ENCODE measurements at places on chromosomes 2 and 18.

DNA sequence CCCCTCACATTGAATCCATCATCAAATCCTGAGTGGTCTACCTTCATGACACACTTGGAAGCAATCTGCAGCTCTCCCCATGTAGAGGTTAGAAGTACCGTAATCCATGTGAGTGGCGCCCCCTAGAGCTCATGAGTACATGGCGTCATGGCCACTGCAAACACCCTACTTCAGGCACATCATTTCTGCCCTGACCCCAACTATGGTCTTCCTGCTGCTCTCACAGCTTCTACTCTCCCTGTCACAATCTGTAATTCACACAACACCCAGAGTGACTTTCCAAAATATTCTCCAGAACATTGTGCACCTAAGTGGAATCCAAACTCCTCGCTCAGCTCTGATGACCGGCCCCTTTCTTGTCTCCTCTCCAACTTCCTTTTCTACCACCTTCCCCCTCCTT is 141.9 kb downstream of the ANKRD44 start:
- H3K4me1 ChIP-seq: peaks cover 52% of the 10 kb centered on the region
- H3K27me3 ChIP-seq: no peaks in the 10 kb centered on the region
- peaks cover 14% of the 10 kb centered on the region for H3K36me3 ChIP-seq
- H3K4me3 ChIP-seq: peak overlapping the region; percentile 5
- H3K27ac ChIP-seq: peak overlapping the region; percentile 8
- peak; percentile 48 for DNase-seq

DNA sequence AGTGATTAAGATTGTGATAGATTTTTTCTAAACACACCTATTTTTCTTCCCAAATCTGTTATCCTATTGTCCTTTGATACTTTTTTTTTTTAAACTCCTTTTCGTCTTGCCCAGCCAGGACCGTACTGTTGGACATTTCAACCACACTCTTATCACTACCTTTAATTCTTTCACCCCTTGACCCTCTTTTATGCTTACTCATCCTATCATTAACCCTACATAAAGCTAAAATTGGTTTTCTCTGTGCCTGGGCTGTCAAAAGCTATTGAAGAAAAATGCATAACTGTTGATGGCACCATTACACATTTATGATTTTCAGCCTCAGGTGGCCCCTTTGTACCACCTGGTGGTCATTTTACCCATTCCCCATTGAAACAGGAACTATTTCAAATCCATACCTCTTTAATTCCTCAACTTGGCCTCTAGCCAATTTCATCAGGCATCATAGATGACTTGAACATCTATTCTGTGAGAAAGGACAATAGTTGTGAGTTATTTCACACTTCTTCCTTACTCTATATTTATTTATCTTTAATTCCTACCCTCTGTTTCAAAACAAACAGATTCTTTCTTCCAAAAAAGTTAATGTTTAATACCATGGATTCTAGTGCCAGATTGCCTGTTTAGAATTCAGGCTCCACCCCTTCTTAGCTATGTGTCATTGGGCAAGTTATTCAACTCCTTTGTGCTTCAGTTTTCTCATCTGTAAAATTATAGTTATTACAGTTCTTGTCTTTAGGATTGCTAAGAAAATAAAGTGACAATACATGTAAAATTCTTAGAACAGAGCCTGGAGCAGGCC is 258.6 kb downstream of the CAMKMT start:
- DNase-seq: no peak
- H3K36me3 ChIP-seq: no peaks in the 10 kb centered on the region
- no peaks in the 10 kb centered on the region for H3K4me1 ChIP-seq
- no peak overlapping the region for H3K27ac ChIP-seq

DNA sequence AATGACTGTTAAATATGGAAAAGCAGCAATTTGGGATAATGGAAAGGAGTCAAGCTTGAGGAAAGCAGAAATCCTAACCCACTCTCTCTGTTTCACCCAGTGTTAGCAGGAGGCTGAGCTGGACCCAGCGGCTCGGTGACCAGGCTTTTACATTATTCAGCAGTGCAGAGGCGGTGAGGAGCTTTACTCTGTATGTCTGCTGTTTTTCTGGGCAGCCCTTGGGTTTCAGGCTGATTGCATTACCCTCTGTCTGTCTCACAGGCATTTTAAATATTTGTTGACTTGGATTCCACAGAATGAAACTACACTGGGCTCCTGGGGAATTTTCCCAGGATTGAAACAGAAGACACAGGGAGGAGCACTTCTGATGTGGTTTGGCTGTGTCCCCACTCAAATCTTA is 368.0 kb downstream of the GALR1 start:
- H3K4me3 ChIP-seq: no peak overlapping the region
- DNase-seq: no peak
- H3K4me1 ChIP-seq: peaks cover 13% of the 10 kb centered on the region
- H3K36me3 ChIP-seq: peaks cover 1% of the 10 kb centered on the region
- no peak overlapping the region for H3K27ac ChIP-seq

DNA sequence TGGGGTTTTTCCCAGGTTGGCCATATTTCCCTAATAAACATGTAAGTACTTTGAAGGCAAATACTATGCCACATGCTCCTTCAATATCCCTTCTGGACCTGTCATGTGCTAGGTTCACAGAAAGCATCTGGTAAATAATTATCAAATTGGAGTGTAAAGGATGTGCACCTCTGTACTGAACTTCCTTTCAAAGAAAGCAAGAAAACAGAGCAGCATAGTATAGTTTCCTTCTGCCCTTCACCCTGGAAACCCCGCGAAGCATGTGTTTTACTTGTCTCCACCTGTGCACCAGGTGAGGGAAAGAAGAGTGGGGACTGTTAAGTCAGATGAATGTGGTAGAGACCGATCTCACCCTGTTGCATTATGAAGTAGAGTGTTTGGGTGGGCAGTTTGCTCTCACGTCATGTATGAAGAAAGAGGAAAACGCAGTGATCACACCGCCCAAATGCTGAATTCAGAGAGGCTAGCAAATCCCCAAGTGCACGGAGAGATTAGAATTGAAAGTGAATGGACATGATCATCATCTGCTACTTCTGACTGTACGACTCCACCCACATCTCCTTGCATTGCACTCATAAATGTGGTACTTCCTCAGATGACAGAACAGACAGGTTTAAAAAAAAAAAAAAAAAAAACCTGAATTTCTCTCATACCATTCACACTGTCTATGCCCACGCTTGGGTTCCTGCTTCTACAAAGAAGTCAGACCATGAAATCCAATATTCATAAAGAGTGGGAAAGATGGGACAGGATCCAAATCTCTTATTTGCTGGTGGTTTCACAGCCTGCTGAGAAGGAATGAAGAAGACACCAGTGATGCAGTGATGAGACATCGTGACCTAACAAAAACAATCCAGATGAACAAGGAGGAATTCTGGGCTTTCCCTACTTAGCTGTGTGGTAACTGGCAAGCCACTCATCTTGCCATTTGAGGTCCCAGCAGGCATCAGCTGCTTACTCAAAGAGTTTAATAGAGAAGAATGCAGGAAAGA is 448.6 kb downstream of the BCL11A start:
- no peaks in the 10 kb centered on the region for H3K27me3 ChIP-seq
- H3K4me3 ChIP-seq: no peak overlapping the region
- no peaks in the 10 kb centered on the region for H3K4me1 ChIP-seq
- H3K27ac ChIP-seq: no peak overlapping the region
- DNase-seq: no peak
- no peaks in the 10 kb centered on the region for H3K36me3 ChIP-seq

- no peaks in the 10 kb centered on the region for H3K4me1 ChIP-seq
- no peaks in the 10 kb centered on the region for H3K27me3 ChIP-seq
- no peak for DNase-seq
Observed at GRCh38 chr2:199092419-199092818, 365.3 kb downstream of the SATB2 start.

DNA sequence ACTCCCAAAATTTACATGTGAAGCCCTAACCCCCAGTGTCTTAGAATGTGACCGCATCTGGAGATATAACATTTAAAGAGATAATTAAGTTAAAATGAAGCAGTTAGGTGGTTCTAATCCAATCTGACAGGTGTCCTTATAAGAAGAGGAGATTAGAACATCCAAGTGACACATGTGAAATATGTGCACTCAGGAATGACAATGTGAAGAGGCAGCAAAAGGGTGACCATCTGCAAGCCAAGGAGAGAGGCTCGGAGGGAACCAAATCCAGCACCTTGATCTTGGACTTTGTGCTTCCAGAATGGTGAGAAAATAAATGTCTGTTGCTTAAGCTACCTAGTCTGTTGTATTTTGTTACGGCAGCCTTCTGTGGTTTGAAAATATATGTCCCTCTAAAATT is 165.4 kb downstream of the FIGN start:
- no peak overlapping the region for H3K27ac ChIP-seq
- no peak overlapping the region for H3K4me3 ChIP-seq
- no peaks in the 10 kb centered on the region for H3K27me3 ChIP-seq
- no peak for DNase-seq

GRCh38 chr2:141035846-141036420 is 1094.9 kb downstream of the LRP1B start:
- H3K4me3 ChIP-seq: no peak overlapping the region
- H3K27ac ChIP-seq: no peak overlapping the region
- no peak for DNase-seq
- H3K36me3 ChIP-seq: no peaks in the 10 kb centered on the region

- peaks cover 88% of the 10 kb centered on the region for H3K27me3 ChIP-seq
- no peak overlapping the region for H3K4me3 ChIP-seq
- H3K36me3 ChIP-seq: no peaks in the 10 kb centered on the region
- no peak overlapping the region for H3K27ac ChIP-seq
- no peak for DNase-seq
- H3K4me1 ChIP-seq: peaks cover 10% of the 10 kb centered on the region
Observed at GRCh38 chr2:86338778-86339295, 1.4 kb upstream of the REEP1 start.

DNA sequence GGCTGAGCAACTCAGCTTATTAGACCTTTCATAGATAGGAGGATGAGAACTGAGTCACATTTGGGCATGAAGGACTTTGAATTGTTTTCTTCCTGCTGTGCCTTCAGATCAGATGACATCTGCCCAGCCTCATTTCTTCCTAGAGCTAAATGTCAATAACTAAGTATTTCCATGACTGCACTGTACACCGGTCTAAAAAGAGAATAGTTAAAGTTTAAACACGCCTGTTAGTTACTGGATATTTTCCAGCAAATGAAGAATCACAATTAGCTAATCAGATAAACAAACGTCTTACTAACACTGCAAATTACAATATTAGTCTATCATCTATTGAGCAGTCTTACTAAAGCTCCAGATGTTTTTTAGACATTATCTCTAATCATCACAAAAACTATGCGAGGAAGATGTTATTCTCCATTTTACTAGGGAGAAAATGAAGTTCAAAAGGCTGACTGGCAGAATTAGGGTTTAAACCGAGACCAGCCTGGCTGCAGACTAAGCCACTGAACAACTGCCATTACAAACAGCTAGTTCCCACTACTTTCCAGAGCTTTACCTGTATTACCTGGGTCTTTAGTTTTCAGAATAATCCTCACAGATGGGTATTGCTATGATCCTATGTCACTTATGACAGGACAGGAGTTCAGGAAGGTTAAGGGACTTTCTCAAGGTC is 69.4 kb upstream of the ZNF397 start:
- no peak for DNase-seq
- H3K36me3 ChIP-seq: peaks cover 1% of the 10 kb centered on the region
- H3K4me1 ChIP-seq: no peaks in the 10 kb centered on the region

GRCh38 chr2:237818066-237818473 is 19.5 kb downstream of the RBM44 start:
- H3K4me1 ChIP-seq: no peaks in the 10 kb centered on the region
- DNase-seq: no peak
- H3K4me3 ChIP-seq: no peak overlapping the region
- no peaks in the 10 kb centered on the region for H3K27me3 ChIP-seq
- no peaks in the 10 kb centered on the region for H3K36me3 ChIP-seq

DNA sequence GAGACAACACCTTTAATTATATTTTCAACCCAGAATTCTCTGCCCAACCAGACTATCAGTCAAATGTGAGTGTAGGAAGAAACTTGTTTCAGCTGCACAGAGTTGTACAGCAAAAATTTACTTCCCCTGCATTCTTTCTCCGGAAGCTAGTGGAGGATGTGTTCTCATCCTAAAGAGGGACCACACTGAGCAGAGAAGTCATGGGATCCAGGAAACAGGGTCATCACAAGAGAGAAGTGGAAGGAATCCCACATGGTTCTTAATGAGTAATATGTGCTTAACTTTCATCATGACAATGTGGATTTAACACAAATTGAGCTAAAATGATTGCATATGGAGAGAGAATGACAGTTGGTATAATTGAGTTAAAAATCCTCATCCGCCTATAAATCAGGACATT is 78.2 kb downstream of the INPP4A start:
- H3K4me1 ChIP-seq: peaks cover 31% of the 10 kb centered on the region
- H3K27ac ChIP-seq: no peak overlapping the region
- peaks cover 31% of the 10 kb centered on the region for H3K36me3 ChIP-seq

DNA sequence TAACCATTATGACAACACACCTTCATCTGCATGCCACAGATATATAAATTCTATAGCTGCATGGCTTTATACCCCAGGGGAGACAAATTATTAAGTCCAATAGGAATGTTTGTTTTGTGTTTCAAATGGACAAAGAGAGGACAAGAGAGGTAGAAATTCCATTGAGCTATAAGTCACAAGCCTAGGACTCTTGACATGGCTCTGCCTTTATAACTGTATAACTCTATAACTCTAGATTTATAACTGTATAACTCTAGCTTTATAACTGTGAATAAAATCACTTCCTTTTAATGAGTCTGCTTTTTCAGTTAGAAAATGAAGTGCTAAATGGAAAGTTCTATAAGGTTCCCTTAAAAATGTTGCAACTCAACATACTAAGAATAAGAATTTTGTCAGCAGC is 106.4 kb downstream of the SCN9A start:
- H3K4me1 ChIP-seq: no peaks in the 10 kb centered on the region
- no peaks in the 10 kb centered on the region for H3K27me3 ChIP-seq
- no peak for DNase-seq
- H3K4me3 ChIP-seq: no peak overlapping the region

GRCh38 chr2:147714582-147714981 is 130.2 kb upstream of the ACVR2A start:
- no peak overlapping the region for H3K27ac ChIP-seq
- DNase-seq: no peak
- H3K4me3 ChIP-seq: no peak overlapping the region
- no peaks in the 10 kb centered on the region for H3K4me1 ChIP-seq
- H3K36me3 ChIP-seq: no peaks in the 10 kb centered on the region

GRCh38 chr2:224753743-224754540 is 37.8 kb upstream of the CCDC195 start:
- H3K27ac ChIP-seq: no peak overlapping the region
- H3K4me3 ChIP-seq: no peak overlapping the region
- H3K27me3 ChIP-seq: peaks cover 18% of the 10 kb centered on the region
- no peak for DNase-seq
- H3K36me3 ChIP-seq: peaks cover 8% of the 10 kb centered on the region

DNA sequence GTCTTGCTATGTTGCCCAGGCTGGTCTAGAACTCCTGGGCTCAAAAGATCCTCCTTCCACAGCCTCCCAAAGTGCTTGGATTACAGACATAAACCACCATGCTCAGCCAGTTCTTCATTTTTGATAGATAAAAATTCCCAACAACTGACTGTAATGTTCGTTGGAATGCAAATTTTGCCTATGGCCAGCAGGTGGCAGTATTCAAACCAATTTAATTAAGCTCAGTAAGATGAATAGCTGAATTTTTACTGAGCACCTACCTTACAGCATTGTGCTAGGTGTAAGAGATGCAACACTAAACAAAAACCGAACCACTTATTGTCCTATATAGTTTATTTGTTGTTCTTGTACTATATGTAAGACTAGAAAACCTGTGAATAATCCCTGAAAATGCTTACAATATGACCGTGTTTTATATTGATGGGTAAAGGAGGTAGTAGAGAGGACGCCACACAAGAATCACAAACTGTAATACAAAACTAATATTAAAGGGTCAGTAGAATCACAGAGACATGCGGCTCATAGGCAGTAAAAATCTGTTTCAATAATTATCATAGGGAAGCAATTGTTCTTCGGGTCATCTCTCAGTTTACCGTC is 8.2 kb upstream of the TMEM182 start:
- H3K27me3 ChIP-seq: no peaks in the 10 kb centered on the region
- no peak overlapping the region for H3K27ac ChIP-seq
- H3K36me3 ChIP-seq: no peaks in the 10 kb centered on the region
- H3K4me1 ChIP-seq: peaks cover 5% of the 10 kb centered on the region
- no peak overlapping the region for H3K4me3 ChIP-seq
